Astrocyte of the spinal cord (primary cell): ENCODE measurements at places on chromosomes 11 and 22.

DNA sequence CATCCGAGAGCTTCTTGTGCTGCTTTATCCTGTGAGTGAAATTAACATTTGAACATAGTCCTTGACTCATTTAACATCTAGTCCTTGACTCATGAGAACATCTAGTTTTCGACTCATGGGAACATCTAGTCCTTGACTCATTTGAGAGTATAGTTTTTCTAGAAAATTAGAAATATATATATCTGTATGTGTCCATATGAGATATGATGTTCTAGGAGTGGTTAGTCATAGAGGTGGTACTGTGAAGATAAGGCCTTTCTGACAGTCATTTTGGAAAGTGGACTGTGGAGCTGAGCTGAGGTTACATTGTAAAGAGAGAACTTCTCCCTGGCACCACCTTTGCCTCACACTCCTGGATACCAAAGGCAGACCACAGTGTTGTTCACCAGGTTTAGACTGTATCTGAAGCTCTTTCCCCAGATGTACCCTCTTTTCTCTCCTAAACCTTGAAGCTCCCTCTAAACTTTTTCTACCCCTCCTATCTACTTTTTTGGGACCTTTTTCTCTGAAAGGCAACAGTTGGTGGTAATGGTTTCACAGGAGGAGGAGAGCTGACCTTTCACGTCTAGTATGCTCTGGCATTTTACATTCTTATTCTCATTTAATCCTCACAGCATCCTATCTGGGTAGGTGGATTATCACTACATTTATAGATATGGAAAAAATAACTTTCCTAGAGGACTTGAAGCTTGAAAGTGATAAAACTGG, 67.2 kb downstream of the PPP2R1B start:
- no peak for DNase-seq

- DNase-seq: no peak
These were observed 172.5 kb downstream of the MN1 start for GRCh38 chr22:27628891-27629631.

GRCh38 chr11:76910620-76911414, 50.1 kb downstream of the ACER3 start:
- DNase-seq: no peak

DNA sequence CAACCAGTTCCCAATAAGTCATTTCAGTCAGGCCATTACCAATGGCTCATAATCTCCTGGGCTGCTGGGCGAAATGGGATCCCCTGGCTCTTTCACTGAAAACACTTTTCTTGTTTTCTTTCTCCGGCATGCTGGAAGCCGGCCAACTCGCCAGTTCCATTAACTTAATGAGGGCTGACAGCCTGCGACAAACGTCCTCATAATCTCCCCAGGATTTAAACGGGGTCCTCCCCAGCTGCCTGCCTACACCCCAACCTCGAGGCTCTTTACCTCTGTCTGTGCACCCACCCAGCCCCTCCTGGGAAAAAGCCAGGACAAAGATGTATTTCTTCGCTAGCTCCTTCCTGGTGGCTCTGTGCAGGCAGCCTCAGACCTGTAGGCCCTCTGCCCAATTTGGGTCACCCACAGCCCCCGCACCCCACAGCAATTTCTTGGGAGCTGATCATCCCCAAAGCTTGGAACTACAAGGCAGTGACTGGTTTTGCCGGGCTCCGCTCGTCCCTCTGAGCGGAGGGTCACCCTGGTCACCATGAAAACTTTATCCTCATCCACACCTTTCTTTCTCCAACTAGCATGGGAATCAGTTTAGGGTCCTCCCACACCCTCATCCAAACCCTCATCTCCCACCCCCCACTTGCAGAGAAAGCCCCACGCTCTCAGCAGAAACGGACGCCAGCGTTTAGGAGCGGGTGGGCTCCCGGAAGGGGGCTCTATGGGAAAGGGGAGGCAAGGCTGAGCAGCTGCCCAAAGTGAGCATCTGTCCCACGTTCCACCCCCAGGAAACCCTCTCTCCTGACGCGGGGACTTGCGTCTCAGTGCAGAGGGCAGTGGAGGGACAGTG, 51.1 kb upstream of the KCNQ1OT1 start:
- no peak for DNase-seq

- no peak for DNase-seq
These were observed 52.4 kb downstream of the TECTA start for GRCh38 chr11:121153472-121153871.

GRCh38 chr22:19943082-19944026, 1.7 kb upstream of the TXNRD2 start:
- peak; percentile 90 for DNase-seq

DNA sequence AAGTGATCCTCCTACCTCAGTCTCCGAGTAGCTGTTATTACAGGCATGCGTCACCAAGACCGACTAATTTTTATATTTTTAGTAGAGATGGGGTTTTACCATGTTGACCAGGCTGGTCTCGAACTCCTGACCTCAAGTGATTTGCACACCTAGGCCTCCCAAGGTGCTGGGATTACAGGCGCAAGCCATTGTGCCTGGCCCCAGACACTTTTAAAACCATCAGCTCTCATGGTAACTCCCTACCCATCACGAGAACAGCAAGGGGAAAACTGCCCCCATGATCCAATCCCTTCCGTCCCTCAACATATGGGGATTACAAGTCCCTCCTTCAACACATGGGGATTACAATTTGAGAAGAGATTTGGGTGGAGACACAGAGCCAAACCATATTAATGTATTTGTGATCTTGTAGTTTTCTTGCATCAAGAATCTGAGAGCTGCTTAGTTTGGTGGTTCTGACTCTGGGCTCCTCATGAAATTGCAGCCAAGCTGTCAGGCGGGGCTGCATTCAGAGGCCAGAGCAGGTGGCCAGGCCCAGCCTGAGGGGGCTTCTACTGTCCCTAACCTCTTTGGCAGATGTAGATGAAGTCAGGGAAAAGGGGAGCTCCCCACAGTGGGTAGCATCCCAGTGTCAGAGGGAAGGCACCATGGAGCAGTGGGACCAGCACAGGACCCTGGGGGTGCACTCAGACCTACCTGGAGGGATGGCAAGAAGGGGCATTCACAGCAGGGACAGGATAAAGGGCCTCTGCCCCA, 31.2 kb upstream of the PRAME start:
- DNase-seq: no peak

DNA sequence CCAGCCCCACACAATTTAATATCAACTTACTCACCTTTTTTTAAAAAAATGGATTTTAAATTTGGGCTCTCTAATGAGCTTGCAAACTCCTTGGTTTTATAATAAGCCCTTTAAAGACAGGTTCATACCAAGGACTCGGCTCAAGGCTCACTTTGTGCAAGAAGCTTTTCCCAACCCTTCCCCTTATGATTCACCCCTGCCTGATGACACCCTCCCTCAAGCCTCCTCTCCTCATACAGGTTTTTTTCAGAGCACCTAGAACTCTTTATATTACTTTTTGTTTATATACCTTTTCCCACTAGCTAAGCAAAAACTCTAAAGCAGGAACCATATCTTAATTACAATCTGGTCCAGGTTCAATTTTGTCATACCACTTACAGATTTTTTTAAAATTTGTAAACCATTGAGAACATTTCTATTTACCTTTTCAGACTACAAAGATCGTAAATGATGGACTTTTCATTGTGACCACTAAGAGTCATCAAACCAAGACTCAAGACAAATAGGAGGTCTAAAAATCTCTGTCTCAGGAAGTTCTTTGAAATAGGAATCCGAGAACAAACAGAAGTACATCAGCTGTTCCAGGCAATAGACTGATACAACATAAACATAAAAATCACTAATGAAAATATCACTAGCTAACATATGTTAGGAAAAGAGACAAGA, 13.1 kb upstream of the EXPH5 start:
- peak; percentile 48 for DNase-seq

DNA sequence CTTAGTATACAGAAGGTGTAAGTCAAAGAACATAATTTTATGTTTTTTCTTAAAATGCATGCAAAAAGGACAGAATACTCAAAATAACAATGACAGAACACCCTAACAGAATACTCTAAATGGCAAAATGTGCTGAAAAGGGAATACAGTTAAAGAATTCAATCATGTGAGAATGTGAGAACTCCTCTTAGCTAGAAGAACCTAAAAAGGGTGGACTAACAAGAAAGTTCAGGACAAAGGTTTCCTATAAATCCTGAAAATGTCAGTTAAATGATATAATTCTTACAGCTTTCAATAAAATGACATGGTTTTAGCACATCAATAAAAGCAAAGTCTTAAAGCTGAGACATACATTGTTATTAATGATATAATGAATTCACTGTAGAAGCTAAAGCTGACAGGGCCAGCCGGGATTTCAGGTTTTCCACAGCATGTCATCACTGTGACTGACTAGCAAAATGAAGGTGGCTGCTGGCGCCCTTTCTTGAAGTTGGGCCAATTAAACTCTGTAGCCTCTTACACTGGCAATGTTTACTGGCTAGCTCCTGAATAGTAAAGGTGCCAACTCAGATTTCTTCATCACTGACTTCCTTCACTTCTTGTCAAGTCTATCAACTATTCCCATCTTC, 244.4 kb downstream of the TTC28 start:
- DNase-seq: no peak

DNA sequence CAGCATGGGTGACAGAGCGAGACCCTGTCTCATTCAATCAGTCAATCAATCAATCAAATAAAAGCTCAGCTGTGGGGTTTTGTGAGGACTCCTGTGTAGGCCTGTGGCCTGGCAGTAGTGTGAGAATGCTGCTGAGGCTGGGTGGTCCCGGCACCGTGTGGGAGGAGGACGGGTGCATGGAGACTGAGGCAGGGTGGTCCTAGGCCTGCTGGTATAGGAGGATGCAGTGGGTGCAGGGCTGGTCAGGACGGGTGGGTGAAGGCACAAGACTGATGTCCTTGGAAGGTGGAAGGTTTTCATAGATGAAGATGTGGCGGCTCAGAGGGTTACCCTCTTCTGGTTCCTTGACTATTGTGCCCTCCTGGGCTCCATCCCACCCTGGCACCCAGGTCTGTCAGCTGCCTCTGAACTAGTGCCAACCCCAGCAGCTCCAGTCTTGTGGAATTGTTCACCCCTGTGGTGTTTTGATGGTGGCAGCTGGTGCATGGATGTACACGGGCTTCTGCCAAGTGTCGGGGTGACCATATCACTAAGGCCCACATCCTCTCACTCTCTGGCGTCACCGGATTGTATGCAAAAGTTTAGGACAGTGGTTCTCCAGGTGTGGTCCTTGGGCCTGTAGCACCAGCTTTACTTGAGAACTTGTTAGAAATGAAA, 23.7 kb downstream of the TANGO2 start:
- no peak for DNase-seq

- DNase-seq: peak; percentile 77
These were observed at the start of gene YPEL4 for GRCh38 chr11:57649826-57650738. YPEL4 (minus strand) TSS chr11:57649912; CDS start chr11:57647107, 2,805 bp downstream.

- DNase-seq: no peak
These were observed 1.1 kb upstream of the MYRF start for GRCh38 chr11:61751384-61751783.

- no peak for DNase-seq
These were observed 70.0 kb downstream of the EXT2 start for GRCh38 chr11:44165432-44165831.

DNA sequence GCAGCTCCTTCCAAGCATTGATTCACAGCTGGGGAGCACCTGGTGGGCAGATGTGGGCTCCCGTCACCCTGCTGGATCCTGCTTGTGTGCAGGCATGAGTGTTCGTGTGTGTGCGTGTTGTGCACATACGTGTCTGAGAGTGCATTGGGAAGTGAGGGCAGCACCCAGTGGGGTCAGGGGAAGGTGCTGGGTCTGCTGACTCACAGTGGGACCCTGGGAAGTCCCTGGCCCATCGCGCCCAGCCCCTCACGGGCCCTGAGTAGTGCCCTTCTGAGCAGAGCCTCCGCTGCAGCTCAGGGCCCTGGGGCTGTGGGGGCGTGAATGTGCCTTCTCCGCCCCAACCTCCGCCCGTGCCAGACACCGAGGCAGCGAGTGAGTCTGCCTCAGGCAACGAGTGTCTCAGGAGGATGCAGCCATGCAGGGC, 36.8 kb downstream of the WNT11 start:
- DNase-seq: no peak

- no peak for DNase-seq
These were observed 41.3 kb downstream of the VSIG10L2 start for GRCh38 chr11:125987066-125987641.

- DNase-seq: no peak
These were observed 223.9 kb upstream of the FOLH1 start for GRCh38 chr11:49432242-49432848.

- DNase-seq: no peak
These were observed 4.4 kb downstream of the RPS19BP1 start for GRCh38 chr22:39528080-39528661.

DNA sequence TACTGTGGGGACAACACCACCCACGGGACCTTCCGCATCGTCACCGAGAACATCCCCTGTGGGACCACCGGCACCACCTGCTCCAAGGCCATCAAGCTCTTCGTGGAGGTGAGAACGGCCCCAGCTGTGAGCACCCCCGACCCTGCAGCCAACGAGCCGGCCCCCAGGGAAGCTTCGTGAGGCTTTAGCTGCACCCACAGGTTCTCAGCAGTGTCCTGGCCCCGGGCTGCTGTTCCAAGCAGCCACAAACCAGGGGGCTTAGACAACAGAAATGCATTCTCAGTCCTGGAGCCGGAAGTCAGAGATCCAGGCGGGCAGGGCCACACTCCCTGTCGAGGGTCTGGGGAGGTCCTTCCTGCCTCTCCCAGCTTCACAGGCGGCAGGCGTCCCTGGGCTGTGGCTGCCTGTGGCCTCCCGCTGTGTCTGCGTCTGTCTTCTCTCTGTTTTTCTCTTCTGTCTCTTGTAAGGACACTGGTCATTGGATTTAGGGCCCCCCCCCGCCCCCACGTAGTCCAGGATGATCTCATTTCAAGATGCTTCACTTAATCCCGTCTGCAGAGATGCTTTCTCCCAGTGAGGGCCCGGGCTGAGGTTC, 12.5 kb downstream of the MUC5B start:
- no peak for DNase-seq

DNA sequence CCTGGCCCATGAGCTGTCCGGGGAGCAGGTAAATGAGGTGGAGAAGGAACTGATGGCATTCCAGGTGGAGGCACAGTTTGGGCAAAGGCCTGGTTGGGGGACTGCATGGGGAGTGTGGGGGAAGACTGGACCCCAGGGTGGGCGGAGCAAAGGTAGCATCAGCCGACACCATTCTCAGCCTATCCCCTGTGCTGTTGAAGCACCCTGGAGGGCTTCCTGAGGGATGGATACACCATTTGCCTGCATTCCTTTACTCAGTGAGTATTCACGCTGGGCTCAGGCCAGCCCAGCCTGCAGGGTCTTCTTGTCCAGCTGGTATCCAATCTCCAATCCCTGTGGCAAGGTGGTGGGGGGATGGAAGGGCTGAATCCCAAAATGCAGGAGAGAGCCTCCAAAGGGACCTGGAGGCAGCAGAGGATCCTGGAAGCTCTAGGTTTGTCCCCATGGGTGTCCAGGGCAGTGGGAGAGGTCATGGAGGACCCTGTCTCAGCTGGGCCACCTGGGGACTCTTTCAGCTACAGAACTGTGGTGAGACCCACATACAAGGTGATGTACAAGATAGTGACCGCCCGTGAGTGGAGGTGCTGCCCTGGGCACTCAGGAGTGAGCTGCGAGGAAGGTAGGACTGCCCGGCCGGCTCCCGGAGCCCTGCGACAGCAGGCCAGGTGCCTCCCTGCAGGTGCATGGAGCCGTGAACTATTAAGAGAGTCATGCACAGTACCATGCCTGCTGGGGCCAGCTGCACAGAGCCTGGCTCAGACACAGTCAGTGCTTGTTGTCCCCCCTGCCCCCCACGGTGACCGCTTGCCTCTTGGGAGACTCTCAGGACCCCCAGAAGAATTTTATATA, 9.5 kb downstream of the EMID1 start:
- DNase-seq: no peak

- DNase-seq: no peak
These were observed 31.2 kb downstream of the POU2AF3 start for GRCh38 chr11:111329306-111330204.

GRCh38 chr11:88179141-88179540, 3.9 kb upstream of the RAB38 start:
- peak; percentile 84 for DNase-seq
